SW 1271 (cell line): ENCODE measurements at places on chromosomes 5 and 9.

DNA sequence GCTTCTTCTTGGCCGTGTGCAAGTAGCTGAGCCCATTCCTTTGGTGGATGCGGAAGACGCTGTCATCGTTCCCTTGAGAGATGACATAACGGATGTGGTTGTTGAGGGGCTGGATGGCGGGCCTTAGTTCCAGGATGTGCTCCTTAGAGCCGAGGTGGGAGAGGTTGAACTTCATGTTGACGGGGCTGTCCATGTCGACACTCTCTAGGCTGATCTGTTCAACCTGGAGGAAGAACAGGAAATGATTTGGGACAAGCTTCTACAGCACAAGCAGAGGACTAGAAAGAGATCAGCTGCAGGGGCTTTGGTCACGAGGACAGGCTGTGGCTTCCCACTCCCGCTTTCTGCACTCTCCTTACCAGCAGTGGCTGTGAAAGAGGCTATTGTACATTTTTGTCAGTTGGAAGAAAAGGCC is 176.0 kb downstream of the SLC12A2 start:
- no peak for DNase-seq

GRCh38 chr9:110537841-110538646 is 41.5 kb downstream of the SVEP1 start:
- no peak for DNase-seq

DNA sequence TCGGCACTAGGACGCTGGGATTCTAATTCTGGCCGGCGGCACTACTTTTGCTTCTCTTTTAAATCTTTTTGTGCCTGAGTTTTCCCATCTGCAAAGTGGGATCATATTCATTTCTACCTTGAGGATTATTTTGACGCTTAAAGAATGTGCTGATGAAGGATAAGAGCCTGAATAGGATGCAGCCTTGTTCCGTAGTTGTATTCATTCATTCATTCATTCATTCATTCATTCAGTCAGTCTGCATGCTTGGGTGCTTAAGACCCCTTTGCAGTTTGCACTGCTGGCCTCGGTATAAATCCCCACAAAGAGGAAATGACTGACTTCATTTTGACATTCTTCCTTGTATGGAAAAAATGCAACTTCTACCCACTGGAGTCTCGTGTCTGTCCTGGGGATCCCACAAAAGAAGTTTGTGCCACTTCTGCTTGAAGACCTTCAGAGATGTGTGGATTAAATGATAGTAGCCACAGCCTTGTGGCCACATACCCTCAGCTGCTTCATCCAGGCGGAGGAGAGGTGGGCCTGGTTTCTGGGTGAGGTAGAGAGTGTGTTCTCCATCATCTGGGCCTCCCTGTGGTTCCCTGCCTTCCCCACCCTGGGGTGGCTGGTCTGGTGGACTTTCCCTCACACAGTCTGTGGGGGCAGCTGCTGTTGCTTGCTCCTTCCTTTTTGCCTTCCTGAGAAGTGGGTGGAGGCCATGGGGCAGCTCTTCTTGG is 62.6 kb downstream of the PPARGC1B start:
- no peak for DNase-seq

DNA sequence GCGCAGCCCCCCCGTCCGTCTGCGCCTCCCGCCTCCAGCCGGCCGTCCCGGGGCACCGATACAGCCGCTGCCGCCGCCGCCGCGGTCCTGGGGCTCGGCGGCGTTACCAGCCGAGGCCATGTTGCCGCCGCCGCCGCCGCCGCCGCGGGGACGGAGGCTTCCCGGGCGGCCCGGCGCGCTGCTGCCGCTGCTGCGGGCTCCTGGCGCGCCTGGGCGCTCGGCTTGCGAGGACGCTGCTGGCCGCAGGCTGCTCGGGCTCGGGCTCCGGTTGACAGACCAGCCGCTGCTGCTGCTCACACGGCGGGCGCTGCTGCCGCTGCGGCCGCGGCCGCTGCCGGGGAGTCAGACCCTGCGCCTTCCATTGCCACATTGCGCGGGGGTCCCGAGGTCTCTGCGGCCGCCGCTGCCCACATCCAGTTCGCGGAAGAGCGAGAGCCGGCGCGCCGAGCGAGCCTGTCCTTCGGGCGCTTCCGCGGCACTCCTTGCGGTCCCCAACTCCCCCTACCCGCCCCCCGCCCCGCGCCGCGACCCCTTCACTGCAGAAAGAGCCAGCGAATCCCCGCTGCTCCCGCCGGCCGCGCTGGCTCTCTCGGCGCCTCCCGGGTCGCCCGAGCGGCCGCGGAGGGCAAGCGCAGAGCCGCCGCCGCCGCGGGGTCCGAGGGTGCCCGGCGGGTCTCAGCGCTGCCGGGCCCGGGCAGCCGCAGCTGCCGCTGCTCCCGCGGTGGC is 8.4 kb downstream of the PTCH1 start:
- DNase-seq = no peak

- no peak for DNase-seq
These were observed 151.0 kb downstream of the LPAR1 start for GRCh38 chr9:110887276-110887675.

DNA sequence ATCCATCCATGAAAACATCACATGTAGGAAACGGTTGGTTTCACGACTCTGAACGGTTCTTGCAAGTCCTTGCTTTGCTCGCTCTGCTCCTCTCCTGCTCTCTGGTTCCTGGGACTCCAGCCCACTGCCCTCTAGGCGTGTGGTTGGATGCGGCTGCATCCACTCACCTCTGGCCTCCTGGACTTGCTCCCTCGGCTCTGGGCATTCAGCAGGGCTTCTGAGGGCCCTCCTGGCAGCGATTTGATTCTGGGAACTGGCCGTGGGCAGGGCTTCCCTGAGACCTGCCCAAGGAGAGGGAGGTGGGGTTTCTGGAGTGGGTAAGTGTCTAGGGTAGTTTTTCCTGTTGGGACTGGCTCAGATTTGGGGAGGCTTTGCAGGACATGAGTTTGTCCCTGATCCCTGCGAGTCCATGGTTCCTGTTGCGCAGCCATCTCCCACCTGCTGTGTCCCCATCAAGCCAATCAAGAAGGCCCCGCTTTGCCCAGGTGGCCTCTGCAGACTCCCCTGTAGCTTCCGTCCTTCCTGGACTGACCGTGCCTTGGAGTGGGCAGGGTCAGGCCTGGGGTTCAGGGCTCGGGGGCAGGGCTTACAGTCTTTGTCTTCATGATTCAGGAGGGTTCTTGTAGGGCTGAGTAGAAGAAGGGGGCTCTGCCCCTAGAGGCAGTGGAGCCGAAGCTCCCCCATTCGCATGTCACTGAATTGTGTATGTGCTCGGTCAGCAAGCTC is 192.3 kb downstream of the CACNA1B start:
- no peak for DNase-seq

- DNase-seq = no peak
These were observed 289.7 kb downstream of the OSTF1 start for GRCh38 chr9:75378036-75378435.

GRCh38 chr9:17622141-17622540 is 43.3 kb downstream of the SH3GL2 start:
- no peak for DNase-seq

- DNase-seq = no peak
These were observed 49.5 kb upstream of the DENND4C start for GRCh38 chr9:19180991-19181390.

DNA sequence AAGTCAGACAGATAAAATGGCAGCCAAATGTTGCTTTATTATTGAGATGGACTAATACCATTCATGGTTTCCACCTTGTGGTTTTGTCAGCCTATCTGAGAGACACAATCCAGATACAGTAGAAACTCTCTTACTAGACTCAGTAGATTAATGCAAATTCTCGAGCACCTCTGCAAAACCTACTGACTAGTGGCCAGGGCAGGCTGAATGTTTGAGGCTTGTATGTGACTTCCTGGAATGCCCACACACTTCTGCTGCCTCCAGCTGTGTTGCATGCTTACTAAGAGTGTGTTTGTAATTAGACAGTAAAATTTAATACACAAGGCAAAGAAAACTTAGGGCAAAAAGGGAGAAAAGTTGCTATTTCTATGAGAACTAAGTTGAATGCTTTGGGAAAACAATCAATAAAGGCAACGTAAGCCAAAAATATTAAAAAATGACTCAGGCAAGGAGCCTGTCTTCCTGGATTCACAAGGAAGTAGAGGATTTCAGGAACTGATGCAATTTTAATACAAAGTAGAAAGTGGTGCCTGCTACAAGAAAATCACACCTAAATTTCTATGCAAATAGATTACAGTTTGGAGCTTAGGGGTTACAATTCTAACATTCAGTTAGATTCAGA is 30.2 kb upstream of the CCNG1 start:
- no peak for DNase-seq

DNA sequence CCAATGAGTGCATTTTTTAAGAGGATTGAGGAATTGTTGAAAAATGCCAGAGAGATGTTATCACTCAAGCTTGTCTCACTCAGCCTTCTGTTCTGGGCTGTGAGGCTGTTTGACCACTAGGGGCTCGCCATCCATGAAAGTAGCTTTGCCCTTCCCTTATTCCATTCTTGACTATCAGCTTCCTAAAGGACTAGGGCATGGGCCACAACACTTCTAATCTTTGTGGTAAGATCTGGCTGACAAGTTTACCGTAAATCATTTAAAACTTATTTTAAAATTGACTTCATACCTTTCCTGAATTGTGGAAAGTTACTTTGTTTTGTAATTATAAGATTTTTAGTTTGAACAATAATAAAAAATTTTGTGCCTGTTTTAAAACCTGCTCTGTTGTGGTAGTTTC is 49.5 kb downstream of the TJP2 start:
- DNase-seq = peak; percentile 76

DNA sequence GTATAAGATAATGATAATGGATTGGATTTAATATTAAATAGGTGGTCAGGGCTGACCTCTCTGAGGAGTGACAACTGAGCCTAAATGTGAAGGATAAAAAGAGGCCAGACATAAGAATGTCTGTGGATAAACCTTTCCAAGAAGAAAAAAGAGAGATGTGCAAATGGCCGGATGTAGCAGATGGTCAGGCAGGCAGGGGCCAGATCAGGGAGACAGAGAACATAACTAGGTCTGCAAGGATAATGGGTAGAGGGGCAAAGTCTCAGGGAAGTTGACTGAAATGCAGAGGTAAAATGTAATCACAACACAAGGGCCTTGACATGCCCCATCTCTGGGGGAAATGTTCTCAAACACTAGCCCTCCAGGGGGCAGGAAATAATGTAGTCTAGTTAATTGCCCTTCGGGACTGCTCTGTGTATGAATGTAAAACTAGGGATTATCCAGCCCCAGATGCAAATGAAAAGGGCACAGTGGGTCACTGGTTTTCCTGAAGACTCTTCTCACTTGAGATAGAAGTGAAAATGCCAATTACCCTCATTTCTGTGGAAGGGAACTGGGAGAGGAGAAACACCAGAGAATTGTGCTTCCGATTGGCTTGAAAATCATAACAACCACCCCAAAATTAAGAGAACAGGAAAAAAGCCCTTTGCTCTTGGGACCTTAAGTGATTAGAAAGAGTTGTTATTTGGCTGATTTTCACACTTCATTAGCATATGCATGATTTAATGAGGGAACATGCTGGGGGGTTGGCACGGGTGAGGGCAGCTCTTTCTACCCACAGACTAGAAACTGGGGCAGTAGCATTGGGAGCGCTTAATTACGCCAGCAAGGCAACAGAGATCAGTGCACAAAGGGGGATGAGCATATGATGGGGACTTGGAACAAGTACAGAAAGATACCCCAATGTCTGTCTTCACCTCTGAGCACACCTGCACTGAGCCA is 88.6 kb downstream of the PPP2R2B start:
- no peak for DNase-seq

- no peak for DNase-seq
These were observed 7.4 kb downstream of the SLC12A7 start for GRCh38 chr5:1104327-1105006.

DNA sequence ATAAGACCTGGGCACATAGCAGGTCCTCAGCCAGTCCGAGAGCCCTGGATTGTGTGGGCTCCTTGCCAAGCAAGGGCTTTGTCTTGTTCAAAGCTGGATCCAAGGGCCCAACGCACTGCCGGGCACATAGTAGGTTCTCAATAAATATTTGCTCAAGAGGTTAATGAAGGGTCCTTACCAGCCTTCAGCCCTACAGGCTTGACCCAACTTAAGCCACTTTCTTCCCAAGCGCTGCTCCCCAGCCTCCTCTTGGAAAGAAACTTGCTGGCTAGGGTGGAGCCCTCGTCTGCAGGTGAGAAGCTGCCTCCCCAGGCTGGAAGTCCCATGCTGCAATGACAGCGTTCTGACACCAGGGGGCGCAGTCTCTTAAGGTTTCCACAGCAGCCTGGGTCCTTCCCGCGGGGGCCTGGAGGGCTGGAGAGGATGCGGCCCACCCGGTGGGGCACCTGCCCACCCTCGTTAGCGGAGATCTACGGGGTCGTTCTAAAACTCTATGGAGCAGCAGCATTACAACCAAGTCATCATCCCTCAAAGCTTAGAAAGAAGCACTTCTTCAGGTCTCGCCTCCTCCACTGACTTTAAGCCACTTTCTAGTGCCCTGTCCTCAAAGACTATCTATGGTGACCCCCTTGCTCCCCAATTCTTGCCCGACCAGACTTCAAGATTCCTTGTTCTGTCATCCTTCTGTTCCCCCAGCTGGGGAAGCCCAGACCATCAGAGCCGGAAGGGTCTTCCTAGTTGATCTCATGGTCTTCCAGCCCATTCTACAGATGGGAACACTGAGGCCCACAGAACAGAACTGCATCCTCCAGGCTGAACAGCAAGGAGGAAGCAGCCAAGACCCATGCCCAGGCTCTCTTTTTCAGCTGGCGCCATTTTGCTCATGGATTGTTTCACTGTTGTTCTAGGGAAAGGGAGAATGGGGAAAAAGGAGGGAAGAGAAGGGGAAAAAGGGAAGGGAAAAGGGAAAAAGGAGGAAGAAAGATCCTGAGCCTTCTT is 115.4 kb downstream of the LHX2 start:
- peak; percentile 47 for DNase-seq
